ENCODE measurements at places on chromosomes 3 and 15.

- no peak for DNase-seq
Observed at GRCh38 chr3:188006726-188007393, 147.1 kb upstream of the LPP start.

GRCh38 chr3:45947361-45947760, 4.1 kb downstream of the CXCR6 start:
- DNase-seq = no peak

DNA sequence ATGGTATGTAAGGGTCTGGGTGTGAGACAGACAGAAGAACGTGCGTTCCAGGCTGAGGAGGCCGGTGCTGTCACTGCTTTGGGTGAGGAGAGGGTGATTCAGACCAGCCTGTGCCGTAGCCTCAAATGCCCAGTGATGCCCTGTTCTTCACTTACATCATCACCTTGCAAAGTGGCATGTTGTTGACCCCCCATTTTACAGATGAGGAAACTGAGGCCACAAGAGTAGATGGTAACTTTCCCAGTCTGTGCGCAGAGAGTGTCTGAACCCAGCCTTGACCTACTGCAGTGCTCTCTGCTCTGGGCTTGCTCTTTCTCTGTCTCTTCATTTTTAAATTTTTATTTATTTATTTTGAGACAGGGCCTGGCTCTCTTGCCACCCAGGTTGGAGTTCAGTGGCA, 1.6 kb upstream of the CTSH start:
- no peak for DNase-seq

DNA sequence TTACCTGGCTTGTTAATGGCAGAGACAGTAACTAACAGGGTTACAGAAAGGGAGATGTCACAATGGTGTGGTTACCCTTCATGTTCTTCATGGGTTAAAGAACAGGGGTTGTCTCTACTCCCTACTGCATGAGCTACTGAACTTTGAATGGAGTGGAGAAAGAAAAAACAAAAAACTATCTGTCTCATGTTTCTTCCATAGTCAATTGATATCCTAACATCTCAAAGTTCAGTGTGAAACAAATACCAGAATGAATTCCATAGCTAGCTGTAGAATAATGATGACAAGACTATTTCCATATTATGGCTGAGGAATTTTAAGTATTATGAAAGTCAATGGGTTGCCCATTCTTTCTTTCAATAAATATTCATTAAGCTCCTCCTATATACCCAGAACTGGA, 161.3 kb upstream of the LPP start:
- no peak for DNase-seq

GRCh38 chr15:60486742-60487141, 7.8 kb upstream of the ICE2 start:
- DNase-seq = no peak

DNA sequence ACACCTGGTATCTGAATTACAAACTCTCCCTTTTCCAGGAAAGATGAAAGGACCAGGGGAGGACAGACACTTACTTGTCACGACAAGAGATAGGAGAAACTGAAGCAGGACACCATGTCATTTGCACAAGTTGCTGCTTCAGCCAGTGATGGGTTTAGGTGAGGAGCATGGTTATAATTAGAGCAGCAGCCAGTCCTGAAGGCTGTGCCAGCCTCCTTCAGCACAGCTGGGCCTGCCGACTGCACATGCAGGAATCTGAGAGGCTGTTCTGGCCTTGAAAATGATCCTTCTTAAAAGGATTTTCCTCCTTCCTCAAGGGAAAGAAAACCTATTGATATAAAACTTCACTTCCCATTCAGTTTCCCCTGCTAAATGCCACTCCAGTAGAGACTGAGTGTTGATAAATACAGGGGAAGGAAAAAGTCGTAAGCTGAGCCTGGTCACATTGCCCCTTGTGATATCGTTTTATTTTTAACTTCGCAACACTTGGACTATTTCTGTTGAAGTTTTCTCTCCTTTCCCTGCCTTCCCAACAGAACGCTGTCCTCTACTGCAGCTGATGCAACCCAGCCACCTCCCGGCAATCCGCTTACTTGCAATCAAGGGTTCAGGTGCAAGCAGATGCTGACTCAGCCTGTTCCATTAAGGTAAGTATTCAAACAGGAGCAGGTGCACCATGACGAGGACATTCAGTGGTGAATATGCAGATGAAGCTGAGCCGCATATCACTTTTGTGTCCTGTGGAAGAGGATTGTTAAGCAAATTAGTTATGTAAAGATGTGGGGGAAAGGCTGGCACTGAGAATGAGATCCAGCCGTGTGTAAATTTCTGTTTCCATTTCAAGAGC, at the start of gene FBXO40:
TSS of gene FBXO40 (plus strand) at position 524 of the 847 bp plus-strand sequence. CDS start 27,197 bp downstream, outside the sequence.
- DNase-seq = no peak
